ENCODE measurements at places on chromosomes 1 and 21.
A peak's percentile ranks its signal among the peaks of the same experiment; 100 is the strongest.

GRCh38 chr1:212225416-212225815 is 59.8 kb upstream of the PPP2R5A start:
- no peaks in the 10 kb centered on the region for H3K27me3 ChIP-seq
- no peak for DNase-seq
- no peak overlapping the region for H3K4me3 ChIP-seq
- 0 out of 2 replicates have a peak, but pooled peaks cover 4% of the 10 kb centered on the region for H3K4me1 ChIP-seq
- no peaks in the 10 kb centered on the region for H3K36me3 ChIP-seq

- no peak overlapping the region for H3K4me3 ChIP-seq
- DNase-seq: no peak
- H3K27me3 ChIP-seq: no peaks in the 10 kb centered on the region
- no peaks in the 10 kb centered on the region for H3K4me1 ChIP-seq
Observed at GRCh38 chr1:219277304-219278105, 103.8 kb downstream of the LYPLAL1 start.

- H3K36me3 ChIP-seq: no peaks in the 10 kb centered on the region
- no peak for DNase-seq
- no peak overlapping the region for H3K27ac ChIP-seq
- H3K4me3 ChIP-seq: no peak overlapping the region
- H3K4me1 ChIP-seq: no peaks in the 10 kb centered on the region
- no peaks in the 10 kb centered on the region for H3K27me3 ChIP-seq
Observed at GRCh38 chr1:107821340-107821739, 143.6 kb downstream of the VAV3 start.

- H3K27ac ChIP-seq: no peak overlapping the region
- H3K4me3 ChIP-seq: no peak overlapping the region
- DNase-seq: no peak
- H3K4me1 ChIP-seq: no peaks in the 10 kb centered on the region
- H3K36me3 ChIP-seq: no peaks in the 10 kb centered on the region
Observed at GRCh38 chr21:22278366-22278765, 1280.2 kb downstream of the NCAM2 start.

GRCh38 chr1:1302006-1302430 is 5.7 kb downstream of the ACAP3 start:
- H3K36me3 ChIP-seq: no peaks in the 10 kb centered on the region
- no peak for DNase-seq
- no peak overlapping the region for H3K27ac ChIP-seq
- H3K27me3 ChIP-seq: no peaks in the 10 kb centered on the region

- H3K4me1 ChIP-seq: peaks cover 27% of the 10 kb centered on the region
- no peaks in the 10 kb centered on the region for H3K36me3 ChIP-seq
- H3K4me3 ChIP-seq: peak overlapping the region; percentile 38
- peaks cover 74% of the 10 kb centered on the region for H3K27me3 ChIP-seq
- H3K27ac ChIP-seq: no peak overlapping the region
- DNase-seq: no peak
Observed at GRCh38 chr1:213985209-213986019, 2.4 kb upstream of the PROX1 start.

DNA sequence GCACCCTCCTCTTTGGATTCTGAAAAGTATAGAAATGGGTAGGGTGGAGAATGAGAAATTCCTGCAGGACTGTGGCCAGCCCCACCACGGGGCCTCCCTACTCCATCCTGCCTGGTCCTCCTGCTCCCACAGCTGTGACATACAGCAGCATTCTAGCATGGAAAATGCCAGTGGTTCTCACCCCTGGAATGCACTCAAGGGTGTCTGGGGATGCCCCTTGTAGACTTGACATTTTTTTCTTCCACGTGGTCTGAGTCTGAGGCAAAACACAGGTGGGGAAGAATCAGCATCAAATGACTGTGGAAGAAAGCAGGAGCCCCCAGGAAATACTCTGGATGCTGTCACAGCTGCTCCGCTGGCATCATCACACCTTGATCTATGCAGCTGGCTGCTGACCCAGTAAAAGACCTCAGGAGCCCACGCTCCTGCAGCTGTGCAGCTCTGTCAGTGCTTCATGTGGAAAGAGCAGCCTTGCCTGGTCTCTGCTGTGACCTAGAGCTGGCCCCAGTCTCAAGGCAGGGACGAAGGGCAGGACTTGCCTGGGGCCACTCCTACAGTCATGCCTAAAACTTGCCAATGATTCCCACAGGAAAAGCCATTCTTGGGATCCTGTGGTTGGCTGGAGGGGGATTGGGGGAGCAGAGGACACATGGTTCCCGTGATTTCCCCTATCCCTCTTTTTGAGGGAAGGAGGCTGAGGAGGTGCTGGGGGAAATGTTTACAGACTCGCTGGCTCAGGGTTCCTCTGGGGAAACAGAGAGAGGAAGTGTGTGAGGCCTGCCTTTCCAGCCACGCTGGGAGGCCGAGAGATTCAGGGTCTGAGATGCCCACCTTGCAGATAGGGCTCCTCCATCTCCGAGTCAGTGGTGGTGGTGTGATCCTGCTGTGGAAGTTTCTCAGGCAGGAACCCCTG is 10.8 kb upstream of the A3GALT2 start:
- no peak overlapping the region for H3K4me3 ChIP-seq
- no peak for DNase-seq
- no peaks in the 10 kb centered on the region for H3K27me3 ChIP-seq
- no peaks in the 10 kb centered on the region for H3K4me1 ChIP-seq
- no peaks in the 10 kb centered on the region for H3K36me3 ChIP-seq
- no peak overlapping the region for H3K27ac ChIP-seq

DNA sequence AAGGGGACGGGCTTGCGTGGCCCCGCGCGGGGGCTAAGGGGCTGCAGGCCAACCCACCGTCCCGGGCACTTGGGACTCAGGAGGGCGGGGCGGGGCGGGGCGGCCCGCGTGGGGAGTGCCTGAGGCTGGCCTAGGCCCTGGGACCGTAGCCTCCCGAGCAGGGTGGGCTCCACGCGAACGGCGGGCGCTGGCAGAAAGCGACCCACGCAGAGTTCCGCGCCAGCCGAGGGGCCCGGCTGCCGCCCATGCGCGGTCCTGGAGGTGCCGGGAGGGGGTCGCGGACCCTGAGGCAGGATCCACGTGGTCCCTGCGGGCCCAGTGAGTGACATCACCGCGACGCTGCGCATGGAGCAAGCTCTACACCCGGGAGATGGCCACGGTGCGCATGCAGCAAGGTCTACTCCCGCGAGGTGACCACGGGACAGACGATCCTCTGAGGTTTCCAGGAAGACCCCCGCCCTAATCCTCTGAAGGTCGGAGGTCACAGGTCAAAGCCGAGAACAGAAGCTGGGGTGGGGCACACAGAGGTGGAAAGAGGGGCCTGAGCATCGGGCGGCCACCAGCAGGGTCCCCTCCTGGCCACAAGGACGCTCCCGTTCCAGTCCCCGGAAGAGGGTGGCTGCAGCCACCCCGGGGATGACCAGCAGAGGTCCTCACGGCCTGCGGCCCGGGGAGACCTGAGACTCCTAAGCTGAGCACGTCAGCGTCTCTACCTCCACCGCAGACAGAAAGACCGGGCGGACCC is 13.5 kb upstream of the SLC19A1 start:
- peak overlapping the region; percentile 52 for H3K4me3 ChIP-seq
- no peak overlapping the region for H3K27ac ChIP-seq

GRCh38 chr1:53575955-53576320 is 116.7 kb downstream of the DMRTB1 start:
- H3K4me3 ChIP-seq: no peak overlapping the region
- H3K4me1 ChIP-seq: peaks cover 12% of the 10 kb centered on the region
- no peak overlapping the region for H3K27ac ChIP-seq
- no peaks in the 10 kb centered on the region for H3K36me3 ChIP-seq
- H3K27me3 ChIP-seq: no peaks in the 10 kb centered on the region

GRCh38 chr21:46388896-46389295 is 64.9 kb downstream of the PCNT start:
- H3K4me3 ChIP-seq: no peak overlapping the region
- H3K27ac ChIP-seq: no peak overlapping the region
- H3K27me3 ChIP-seq: no peaks in the 10 kb centered on the region
- H3K36me3 ChIP-seq: peaks cover 15% of the 10 kb centered on the region
- no peaks in the 10 kb centered on the region for H3K4me1 ChIP-seq

GRCh38 chr1:237227476-237227875 is 185.5 kb downstream of the RYR2 start:
- DNase-seq: no peak
- H3K36me3 ChIP-seq: no peaks in the 10 kb centered on the region
- no peak overlapping the region for H3K27ac ChIP-seq
- H3K4me3 ChIP-seq: no peak overlapping the region
- H3K27me3 ChIP-seq: no peaks in the 10 kb centered on the region

- H3K27me3 ChIP-seq: no peaks in the 10 kb centered on the region
- DNase-seq: no peak
- H3K4me3 ChIP-seq: no peak within 1 kb of the TSS
- H3K4me1 ChIP-seq: no peaks in the 10 kb centered on the region
- no peaks in the 10 kb centered on the region for H3K36me3 ChIP-seq
- no peak within 1 kb of the TSS for H3K27ac ChIP-seq
Observed at GRCh38 chr1:209755926-209756614, at the start of gene TRAF3IP3. Gene TRAF3IP3, plus strand, starts transcription at chr1:209756053. Its CDS starts 3,987 bp downstream, at chr1:209760040.

DNA sequence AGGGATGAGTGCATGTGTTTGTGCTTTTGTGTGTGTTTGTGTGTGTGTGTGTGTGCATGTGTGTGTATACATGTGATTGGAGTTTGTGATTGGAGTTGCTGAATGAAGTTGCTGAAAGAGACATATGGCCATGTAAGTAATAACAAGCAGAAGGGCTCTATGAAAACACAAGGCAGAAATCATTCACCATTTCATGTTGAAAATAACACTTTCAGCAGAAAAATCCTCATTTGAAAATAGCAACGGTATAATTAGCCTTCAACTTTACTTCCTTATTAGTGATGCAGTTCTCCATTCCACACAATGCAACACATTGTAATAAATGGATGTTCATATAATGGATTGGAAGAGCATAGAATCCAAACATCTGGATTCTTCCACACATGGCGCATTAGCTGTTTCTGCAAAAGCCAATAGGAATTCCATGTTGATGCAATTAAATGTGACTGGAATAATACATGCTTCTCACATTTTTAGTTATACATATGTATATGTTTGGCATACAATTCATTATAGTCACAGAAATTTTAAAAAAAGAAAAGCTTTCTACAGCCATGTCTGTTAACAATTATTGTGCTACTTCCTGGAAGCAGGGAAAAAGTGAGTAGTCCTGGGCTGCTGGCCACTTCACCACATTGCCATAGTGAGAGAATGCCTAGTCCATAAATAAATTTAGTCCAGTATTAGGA is 538.0 kb downstream of the LTN1 start:
- H3K36me3 ChIP-seq: no peaks in the 10 kb centered on the region
- H3K4me3 ChIP-seq: no peak overlapping the region
- H3K4me1 ChIP-seq: no peaks in the 10 kb centered on the region
- no peak for DNase-seq
- no peak overlapping the region for H3K27ac ChIP-seq

- H3K4me1 ChIP-seq: peaks cover under 1% of the 10 kb centered on the region
- no peaks in the 10 kb centered on the region for H3K27me3 ChIP-seq
- no peak for DNase-seq
Observed at GRCh38 chr1:81760477-81761097, 40.1 kb upstream of the ADGRL2 start.

DNA sequence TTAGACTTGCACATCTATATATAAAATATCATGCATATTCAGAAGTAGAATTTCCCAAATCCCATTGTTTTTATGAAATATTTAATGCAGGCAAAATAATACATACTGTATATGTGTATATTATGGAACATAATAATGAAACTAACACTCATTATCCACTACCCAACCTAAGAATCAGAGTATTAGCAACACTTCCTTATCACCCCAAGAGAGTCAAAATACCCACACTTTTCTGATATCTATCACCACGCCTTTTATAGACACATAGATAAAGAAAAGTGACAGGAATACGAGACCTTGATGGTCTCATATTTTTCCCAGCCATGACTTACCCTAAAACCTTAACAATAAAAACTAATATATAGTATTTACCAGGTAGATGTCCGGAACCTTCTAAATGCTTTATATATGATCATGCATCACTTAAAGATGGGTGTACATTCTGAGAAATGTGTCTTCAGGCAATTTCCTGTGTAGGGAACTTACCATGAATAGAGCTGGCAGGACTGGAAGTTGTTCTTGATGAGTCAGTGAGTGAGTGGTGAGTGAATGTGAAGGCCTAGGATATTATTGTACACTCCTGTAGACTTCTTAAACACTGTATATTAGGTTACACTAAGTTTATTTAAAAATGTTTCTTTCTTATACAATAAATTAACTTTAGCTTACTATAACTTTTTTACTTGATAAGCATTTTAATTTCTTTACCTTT is 45.5 kb downstream of the TNFSF4 start:
- DNase-seq: no peak
- no peaks in the 10 kb centered on the region for H3K4me1 ChIP-seq

GRCh38 chr1:169508432-169509338 is 22.9 kb upstream of the SLC19A2 start:
- H3K36me3 ChIP-seq: no peaks in the 10 kb centered on the region
- H3K27ac ChIP-seq: no peak overlapping the region
- DNase-seq: no peak
- no peak overlapping the region for H3K4me3 ChIP-seq

DNA sequence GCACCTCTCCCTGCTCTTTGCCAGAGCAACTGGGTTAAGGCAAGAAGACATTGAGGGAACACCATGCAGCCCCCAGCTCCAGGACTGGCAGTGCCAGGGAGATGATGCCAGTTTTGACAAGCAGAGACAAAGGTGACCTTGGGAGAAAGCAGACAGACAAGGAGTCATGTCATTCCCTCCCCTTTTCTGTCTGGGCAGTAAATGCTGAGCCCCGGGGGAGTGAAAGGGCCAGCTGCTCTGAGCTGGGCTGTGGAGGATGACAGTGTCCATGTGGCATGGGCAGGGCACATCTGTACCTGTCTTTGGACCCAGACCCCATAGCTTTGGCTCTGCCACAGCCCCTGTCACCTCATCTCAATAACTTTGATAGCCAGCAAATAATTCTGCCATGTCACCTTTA is 24.2 kb downstream of the PLEKHA6 start:
- H3K27ac ChIP-seq: no peak overlapping the region
- no peaks in the 10 kb centered on the region for H3K36me3 ChIP-seq
- no peak overlapping the region for H3K4me3 ChIP-seq
- peaks cover 30% of the 10 kb centered on the region for H3K4me1 ChIP-seq

DNA sequence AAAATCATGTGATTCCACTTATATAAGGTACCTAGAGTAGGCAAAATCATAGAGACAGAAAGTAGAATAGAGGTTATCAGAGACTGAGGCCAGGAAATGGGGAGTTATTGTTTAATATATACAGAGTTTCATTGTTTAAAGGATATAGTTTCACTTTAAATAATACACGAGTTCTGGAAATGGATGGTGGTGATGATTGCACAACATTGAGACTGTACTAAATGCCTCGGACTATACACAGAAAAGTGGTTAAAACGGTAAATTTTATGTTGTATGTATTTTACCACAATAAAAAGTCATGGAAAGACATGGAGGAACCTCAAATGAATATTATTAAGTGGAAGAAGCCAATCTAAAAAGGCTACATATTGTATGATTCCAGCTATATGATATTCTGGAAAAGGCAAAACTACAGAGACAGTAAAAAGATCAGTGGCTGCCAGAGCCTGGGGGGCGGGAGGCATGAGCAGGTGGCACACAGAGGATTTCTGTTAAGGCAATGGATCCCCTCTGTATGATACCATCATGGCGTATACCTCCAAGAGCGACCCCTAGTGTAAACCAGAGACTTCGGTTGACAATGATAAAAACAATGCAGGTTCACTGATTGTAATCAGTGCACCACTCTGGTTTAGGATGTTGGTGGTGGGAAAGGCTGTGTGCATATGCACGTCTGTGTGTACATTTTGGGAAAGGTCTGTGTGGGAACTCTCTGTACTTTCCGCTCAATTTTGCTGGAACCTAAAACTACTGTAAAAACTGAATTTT is 7.5 kb downstream of the C1orf198 start:
- H3K27me3 ChIP-seq: no peaks in the 10 kb centered on the region
- DNase-seq: no peak
- no peak overlapping the region for H3K4me3 ChIP-seq

- H3K4me3 ChIP-seq: no peak overlapping the region
- DNase-seq: no peak
- no peaks in the 10 kb centered on the region for H3K36me3 ChIP-seq
- H3K4me1 ChIP-seq: peaks cover 18% of the 10 kb centered on the region
Observed at GRCh38 chr1:21294266-21294989, 4.2 kb upstream of the ECE1 start.
